ENCODE measurements at places on chromosomes 4 and X.

- no peak for DNase-seq
Observed at GRCh38 chr4:80261989-80262600, 4.4 kb upstream of the FGF5 start.

GRCh38 chrX:2538031-2538757 is 37.4 kb upstream of the DHRSX start:
- peak; percentile 46 for DNase-seq

GRCh38 chrX:109886122-109886761 is 116.7 kb upstream of the TMEM164 start:
- peak; percentile 54 for DNase-seq

DNA sequence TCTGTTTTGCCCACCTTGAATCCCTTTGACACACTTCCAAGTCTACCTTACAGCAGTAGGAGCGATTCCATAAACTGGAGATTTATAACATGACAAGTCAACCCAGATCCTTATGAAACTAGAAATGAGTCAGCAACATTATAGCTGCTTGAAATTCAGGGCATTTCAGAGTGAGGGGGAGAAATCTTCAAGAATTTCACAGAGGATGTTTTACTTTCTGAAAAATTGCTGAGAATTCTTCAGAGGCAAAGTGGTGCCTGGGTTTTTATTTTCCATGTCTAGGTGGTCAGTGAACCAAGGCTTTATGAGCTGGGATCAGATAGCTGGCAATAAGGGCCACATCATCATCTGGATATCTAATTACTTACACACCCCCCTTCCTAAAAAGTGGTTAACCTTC is 119.8 kb downstream of the PPARGC1A start:
- no peak for DNase-seq

DNA sequence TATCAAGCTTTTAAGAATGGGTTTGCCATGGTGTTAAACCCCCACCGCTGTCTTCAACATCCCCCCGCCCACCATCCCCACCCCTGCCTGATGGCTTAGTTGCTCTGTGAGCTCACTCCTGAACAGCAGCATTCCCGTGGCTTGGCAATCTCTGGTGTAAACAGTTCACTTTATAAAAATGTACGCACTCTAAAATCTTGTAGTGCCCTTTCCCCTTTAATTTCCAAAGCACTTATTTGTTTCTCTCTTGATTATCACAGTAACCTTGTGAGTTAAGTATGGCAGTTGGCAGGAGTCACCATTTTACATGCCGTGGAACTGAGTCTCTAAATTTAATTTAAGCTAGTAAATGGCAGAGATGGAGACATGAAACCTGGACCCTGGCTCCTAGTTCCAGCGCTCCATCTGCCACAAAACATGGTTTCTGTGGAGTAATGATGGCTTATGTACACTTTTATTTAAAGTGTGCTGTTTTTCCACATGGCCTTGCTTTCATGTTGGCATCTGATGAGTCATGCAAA is 123.1 kb downstream of the AFF1 start:
- DNase-seq = no peak

- DNase-seq = no peak
Observed at GRCh38 chrX:113933931-113934330, 650.0 kb upstream of the HTR2C start.

GRCh38 chr4:53674903-53675302 is 83.6 kb upstream of the LNX1 start:
- no peak for DNase-seq

DNA sequence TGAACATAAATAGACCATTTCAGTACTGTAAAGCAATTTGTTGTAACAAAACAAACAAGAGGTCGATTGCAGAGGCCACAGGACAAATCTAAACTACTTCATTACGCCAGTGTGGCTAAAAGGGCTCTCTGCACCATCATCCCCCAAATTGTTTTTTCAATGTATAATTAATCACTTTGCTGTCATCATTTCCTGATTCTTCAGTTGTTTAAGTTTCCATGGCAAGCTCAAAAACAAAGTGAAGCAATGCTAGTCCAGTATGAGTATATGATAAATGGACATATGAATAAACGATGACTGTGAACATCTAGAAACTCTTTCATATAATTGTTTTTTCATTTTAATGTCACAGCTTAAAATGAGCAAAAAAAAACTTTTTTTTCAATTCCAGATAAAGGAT is 235.4 kb upstream of the FGF13 start:
- DNase-seq = no peak

DNA sequence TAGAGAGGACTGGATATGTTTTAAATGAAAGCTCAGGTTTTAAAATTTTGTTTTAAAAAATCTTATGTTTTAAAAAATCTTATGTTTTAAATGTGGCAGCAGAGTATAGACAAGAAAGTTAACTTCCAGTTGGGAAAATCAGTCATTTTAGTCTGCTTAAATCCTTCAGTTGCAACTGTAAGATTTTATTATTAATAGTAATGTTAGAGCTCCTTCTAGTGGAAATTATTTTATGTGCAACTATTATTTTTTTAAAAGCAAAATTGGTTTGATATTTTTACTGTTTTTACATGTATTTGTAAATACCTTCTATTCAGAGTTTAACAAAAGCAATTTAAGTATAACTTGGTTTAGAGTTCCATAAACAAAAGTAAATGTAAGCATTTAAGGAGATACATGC is 8.5 kb upstream of the NUDT6 start:
- DNase-seq = no peak

DNA sequence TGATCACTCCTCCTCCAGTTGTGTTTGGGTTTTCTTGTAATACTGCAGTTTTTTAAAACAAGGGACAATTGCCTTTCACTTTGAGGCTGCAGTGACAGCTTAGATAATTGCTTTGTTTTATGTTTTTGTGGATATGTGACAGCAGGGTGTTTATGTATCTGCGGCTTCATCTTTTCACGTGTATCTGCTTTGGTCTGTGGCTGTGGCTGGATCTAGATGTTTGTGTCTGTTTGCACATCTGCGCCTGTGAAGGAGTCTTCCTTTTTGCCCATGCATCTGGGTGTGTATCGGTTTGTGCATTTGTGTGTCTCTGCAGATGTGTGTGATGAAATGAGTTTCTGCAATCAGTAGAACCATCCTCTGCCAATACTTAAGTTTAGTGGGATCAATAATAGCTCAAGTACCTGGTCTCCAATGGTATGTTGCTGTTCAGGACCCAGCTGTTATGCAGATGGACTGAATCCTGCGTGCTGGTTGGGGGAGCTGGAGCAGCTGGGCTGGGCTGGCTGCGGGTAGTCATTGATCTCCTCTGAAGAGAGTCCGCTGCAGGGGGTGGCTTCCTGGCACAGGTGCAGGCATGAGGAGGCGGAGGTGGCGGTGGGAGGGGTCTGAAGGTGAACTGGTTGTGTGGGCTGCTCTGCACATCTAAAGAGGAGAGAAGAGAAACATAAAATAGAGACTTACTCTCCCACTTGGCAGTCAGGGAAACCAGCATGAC is 390.3 kb downstream of the SH2D1A start:
- peak; percentile 3 for DNase-seq

- no peak for DNase-seq
Observed at GRCh38 chrX:50905334-50905733, 5.2 kb upstream of the BMP15 start.

DNA sequence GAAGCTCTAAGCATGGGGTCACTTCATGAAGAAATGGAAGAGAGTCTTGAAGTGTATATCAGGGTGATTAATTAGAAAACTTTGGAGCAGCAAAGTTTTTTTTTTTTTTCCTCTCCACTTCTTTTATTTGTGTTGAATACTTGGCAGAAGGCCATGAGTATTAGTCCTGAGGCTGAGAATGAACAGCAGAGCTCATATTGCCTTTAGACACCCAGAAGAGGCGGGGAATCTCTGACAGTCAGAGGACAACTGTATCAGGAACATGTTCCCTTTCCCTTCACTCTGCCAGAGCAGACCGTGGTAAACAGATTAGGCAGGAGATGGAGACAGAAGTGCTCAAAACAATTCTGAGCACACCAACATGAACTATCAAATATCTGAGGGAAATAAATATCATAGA is 300.9 kb downstream of the FAM47A start:
- no peak for DNase-seq
